Glomerular endothelial cell (primary cell): ENCODE measurements at places on chromosomes 4 and X. TPM values are rescaled to one million over a fixed set of nuclear protein-coding genes. Genes with fewer than 3 reads are reported as not detected.

Gene GPC4
- 2.9 and 3.7 TPM in 2 replicates for total RNA-seq

Gene KDR
- total RNA-seq, result 337 and 496 TPM in 2 replicates

Gene MTCP1
- 0.92 and 6.6 TPM in 2 replicates for total RNA-seq

Gene ZNF41
- 7.7 and 8.8 TPM in 2 replicates for total RNA-seq

Gene PABPC1L2A
- not detected in 2 replicates for total RNA-seq

Gene ADH7
- total RNA-seq, result not detected in 2 replicates

Gene HPGDS
- not detected in 2 replicates for total RNA-seq

Gene DIPK2B
- 266 and 268 TPM in 2 replicates for total RNA-seq

Gene DAPP1
- not detected in 2 replicates for total RNA-seq

Gene ERVMER34-1
- total RNA-seq, result 0.15 and 0.23 TPM in 2 replicates

Gene CDX4
- total RNA-seq, result not detected in 2 replicates

Gene CPLX1
- 0.29 TPM in 1 of 2 replicates, not detected in the other for total RNA-seq

Gene SATL1
- 0.06 TPM in 1 of 2 replicates, not detected in the other for total RNA-seq

Gene FRG2
- not detected in 2 replicates for total RNA-seq

Gene KLB
- not detected in 2 replicates for total RNA-seq

Gene NWD2
- not detected in 2 replicates for total RNA-seq

Gene TKTL2
- total RNA-seq, result not detected in 2 replicates

Gene PAGE2B
- total RNA-seq, result not detected in 2 replicates
